ENCODE measurements at places on chromosomes 11 and 22. TPM values are rescaled to one million over a fixed set of nuclear protein-coding genes. Genes with fewer than 3 reads are reported as not detected.
A peak's percentile ranks its signal among the peaks of the same experiment; 100 is the strongest.

DNA sequence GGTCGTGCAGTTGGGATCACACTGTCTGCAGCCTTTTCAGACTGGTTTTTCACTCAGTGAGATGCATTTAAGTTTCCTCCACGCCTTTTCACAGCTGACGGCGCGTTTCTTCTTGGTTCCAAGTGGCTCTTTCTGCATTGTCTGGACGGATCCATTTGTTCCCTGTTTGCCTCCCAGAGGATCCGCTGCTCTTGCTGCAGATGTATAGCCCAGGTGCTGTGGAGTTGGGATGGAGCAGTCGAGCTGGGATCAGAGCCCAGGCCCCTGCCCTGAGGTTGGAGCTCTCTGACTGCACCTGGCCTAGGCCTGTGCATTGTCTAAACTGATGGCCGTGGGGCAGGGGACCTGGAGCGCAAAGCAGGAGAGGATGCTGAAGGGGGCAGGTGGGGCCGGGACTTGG is 51.6 kb downstream of the PARVB start:
- DNase-seq, result no peak

DNA sequence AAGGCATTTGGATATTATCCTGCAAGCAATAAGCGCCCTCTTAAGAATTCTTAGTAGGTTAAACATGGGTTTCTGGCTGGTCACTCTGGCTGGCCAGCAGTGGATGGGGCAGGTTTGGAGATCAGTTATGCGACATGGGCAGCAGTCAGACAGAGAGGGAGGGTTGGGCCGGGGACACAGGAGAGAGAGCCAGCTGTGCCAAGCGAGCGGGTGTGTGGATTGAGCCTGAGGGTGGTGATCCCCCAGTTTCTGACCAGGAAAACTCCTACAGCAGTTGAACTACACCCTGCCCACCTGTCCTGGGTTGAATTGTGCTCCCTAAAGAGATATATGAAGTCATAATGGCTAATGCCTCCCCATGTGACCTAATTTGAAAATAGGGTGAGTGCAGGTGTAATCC is 671.2 kb downstream of the TBC1D22A start:
- DNase-seq, result no peak

Gene USP2
- 30.4 TPM for total RNA-seq

- DNase-seq, result no peak
Measured at GRCh38 chr11:119610836-119611426, 118.1 kb downstream of the NECTIN1 start.

- DNase-seq, result no peak
Measured at GRCh38 chr11:16239141-16240105, 116.9 kb downstream of the SOX6 start.

DNA sequence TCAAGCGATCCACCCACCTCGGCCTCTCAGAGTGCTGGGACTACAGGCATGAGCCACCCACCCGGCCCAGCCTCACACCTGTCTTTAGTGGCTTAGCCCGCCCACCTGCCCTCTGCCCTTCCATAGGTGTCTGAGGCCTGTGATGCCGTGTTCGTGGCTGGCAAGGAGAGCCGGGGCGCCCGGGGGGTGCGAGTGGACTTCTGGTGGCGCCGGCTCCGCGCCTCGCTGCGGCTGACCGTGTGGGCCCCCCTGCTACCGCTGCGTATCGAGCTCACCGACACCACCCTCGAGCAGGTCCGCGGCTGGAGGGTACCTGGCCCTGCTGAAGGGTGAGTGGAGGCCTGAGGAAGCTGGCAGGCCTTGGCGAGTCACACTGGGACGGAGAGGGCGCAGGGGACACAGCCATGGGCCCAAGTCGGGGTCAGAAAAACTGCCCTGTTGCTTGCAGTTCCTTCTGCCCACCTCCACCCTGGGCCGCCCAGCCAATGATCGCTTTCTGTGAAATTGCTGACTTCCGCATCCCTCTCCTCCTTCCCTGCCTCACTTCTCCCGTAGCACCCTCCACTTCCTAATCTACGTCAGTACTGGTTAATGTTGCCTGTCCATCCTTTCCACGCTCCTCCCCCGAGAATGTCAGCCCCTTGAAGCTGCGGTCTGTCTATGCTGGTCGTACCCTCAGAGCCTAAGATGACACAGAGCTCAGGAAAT is 9.3 kb downstream of the TMEM132A start:
- DNase-seq, result no peak

Gene TRMT2A
- 50.0 TPM for total RNA-seq

- DNase-seq, result no peak
Measured at GRCh38 chr22:40627612-40628011, 8.9 kb downstream of the MRTFA start.

- DNase-seq, result peak; percentile 69
Measured at GRCh38 chr22:47629273-47629711, 866.8 kb downstream of the TBC1D22A start.

GRCh38 chr11:30876663-30877396 is 290.7 kb upstream of the MPPED2 start:
- no peak for DNase-seq

GRCh38 chr22:44964722-44965078 is 45.1 kb downstream of the PHF21B start:
- no peak for DNase-seq

- DNase-seq, result no peak
Measured at GRCh38 chr11:74011360-74012073, 2.6 kb upstream of the UCP3 start.

Data from kidney (tissue), 22 donors.